ENCODE measurements at places on chromosomes 7 and 10.

GRCh38 chr10:70546584-70546983 is 56.0 kb downstream of the PRF1 start:
- no peak for DNase-seq

DNA sequence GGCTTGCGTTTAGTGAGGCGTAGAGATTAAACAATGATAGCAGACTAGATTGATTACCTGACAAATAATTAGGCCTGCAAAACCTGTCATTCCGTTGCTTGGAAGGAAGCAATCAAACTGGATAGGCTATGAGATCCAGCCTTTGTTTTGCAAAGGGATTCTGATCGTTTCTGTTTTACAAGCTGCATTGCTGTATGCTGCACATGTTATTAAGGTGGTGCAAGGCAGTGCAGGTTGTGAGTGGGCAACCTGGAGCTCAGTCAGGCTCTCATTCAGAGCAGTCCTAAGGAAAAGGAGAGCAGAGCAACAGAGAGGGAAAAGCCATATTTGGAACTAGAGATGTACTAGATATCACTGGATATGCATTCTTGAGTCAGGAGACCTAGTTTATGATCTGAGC is 6.9 kb upstream of the NOBOX start:
- DNase-seq: no peak

- no peak for DNase-seq
Observed at GRCh38 chr7:141659501-141659900, 42.5 kb downstream of the DENND11 start.

DNA sequence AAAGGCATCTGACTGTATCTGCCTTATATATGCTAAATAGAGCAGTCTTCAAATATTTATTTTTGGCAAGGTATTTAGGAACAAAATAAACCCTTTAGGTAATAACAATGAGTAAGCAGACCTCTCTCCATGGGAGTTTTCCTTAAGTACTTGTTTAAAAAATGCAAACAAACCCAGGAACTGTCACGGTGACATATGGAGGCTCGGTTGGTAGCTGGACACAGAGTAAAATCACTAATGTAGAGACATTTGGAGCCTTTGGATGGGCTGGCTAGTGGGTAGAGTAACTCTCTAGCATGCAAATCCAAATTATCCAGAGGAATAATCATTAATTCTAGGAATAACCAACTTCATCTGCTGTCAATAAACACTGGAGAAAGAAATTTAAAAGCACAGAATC is 71.6 kb upstream of the LAMB4 start:
- DNase-seq: no peak

DNA sequence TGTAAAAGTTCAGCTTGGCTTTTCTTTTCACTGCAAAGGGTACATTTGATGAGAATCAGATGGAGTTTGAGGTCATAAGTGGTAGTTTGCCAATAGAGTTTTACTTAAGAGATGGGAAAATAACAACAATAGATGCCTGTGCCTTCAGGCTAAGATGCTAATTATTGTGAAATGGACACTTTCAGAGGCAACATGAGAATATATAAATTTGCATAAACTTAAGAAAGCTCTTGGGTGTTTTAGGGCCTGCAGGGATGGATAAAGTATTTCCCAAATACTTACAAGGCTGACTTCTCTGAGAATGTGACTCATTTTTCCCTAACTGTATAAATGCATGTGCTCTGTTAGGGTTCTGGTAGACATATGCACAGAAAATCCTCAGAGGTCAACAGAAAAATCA is 200.3 kb upstream of the SVIL start:
- DNase-seq: no peak

GRCh38 chr10:99315853-99316252 is 13.3 kb upstream of the CNNM1 start:
- no peak for DNase-seq

DNA sequence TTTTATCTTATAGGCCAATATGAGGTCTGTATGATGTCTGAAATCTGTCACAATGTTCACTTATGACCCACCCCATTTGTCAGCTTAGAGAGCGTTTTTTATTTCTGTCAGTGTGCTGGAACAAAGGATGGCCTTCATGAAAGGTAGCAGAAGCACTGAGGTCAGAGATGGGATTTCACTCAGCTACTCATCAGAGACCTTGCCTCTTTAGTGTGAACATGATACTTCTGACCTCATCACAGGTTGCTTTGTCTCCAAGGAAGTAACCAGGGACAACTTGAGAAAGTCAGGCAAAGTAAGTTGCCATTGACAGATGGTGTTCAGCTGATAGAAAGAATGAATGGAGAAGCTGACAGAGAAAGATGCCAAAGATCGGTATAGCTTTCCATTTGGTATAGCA is 16.3 kb downstream of the YAE1 start:
- no peak for DNase-seq

DNA sequence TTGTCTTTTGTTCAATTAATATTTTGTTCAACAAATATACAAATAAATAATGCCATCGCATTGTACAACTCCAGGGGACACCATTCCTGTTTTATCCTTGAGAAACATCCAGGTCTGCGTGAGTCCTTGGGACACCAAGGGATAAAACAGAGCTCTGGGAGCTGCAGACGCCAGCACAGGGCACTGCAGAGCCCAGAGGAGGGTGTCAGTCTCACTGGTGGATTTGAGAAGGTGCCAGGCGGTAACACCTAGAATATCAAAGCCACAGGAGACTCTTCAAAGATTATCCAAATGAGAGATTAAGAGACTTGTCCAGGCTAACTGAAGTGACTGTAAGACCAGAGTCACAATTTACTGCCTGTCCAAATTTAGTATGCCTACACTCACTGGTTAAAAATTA is 55.3 kb downstream of the TEX36 start:
- DNase-seq: no peak

DNA sequence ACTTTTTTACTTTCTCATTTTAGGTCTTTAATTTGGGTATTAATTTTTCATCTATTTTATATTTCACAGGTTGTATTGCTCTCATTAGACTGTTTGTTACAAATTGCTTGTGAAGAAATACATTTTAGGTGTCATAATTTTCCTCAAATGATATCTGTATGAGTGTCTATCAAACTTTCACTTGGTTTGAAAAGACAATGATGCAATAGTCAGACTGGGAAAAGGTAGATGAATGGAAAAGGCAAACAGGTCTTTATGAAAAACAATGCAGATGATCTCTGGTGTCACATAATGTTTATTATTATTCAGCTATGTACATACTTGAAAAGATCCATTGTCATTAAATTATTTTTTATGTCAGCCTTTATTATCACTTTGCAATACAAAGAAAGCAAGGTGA is 80.2 kb downstream of the PTPRZ1 start:
- DNase-seq: no peak

- DNase-seq: no peak
Observed at GRCh38 chr10:34731885-34732701, 83.0 kb downstream of the PARD3 start.

GRCh38 chr10:126705131-126705530 is 34.6 kb upstream of the C10orf90 start:
- DNase-seq: no peak

DNA sequence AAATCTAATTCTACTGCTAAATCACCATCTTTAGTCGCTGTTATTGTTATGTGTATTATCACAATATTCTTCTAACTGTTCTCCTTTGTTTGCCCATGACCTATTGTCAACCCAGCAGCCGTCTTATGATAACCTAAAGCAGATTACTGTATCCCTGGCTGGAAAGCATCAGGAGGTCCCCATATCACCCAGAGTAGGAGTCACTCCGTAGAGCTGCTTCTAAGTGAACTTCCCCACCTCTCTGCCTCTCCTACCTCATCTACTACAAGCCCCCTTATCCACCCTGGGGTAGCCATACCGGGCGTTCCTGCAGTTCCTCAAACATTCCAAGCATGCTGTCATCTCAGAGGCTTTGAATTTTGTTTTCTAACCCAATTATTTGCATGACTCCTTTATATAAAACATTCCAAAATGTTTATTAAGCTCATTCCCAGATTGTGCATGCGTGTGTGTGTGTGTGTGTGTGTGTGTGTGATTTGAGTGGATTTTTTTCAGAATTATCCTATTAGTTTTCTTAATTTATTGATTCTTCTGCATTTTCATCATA is 39.7 kb downstream of the POU6F2 start:
- no peak for DNase-seq

DNA sequence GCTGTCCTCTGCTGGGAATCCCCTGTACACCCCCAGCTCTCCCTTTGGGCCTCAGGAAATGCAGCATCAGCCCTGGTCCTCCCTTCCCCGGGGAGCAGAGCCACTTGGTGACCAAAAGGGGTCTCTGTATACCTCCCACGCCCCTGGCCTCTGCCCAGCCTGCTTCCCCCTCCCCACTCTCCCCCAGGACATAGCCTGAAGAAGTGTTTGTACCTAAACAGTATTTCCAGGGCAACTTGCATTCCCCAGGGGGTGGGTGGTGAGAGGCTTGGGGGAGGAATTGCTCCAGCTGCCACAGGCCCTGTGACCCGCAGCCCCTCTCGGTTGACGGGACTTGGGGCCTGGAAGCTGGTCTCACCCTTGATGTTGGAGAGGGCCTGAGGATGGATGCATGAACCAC is 39.3 kb downstream of the TMEM270 start:
- no peak for DNase-seq

DNA sequence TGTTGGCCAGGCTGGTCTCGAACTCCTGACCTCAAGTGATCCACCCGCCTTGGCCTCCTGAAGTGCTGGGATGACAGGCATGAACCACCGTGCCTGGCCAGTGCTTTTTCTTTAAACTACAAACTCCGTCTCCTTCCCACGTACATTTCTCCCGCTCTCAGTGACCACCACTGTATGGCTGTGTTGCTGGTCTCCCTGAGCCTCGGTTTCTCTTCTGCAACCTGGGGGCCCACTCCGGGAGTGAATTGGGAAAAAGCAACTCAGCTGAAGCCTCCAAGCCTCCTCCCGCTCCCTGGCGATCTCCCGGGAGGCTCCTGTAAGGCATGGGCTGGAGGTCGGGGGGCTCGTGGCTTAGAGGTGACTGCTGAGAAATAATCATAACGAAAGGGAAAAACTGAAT is 136.3 kb downstream of the ELFN1 start:
- DNase-seq: no peak

DNA sequence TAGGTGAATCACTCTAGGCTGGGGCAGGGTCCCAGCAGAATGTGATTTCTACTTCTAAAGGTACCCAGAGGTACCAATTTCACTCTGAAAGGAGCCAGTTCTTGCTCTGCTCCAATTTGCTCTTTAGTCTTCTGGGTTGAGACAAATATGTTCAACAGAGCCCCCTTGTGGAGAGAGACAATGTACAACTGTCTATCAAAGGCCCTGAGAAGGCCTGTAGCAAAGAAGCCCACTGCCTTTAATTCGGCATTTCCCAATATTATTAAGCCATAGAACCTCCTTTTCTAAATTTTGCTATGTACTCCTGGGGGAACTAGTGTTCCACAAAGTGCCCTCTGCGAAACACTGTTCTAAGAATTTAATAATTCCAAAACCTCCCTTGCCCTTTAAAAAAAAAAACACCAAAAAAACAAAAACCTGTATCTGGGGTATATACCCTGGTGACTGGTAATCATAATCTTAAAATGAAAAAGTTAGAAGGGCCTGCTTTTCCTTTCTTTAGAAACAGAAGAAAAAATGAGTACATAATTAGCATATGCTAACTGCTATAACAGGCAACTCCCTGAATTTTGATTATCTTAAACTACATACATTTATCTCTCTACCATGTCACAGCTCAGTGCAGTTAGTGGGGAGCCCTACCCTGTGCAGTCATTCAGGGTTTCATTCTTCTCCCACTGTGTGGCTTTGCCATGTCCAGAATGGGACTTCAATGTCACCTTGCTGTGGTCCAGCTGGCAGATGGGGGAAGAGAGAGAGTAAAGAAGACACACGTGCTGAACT is 160.9 kb upstream of the BMPER start:
- DNase-seq: no peak

DNA sequence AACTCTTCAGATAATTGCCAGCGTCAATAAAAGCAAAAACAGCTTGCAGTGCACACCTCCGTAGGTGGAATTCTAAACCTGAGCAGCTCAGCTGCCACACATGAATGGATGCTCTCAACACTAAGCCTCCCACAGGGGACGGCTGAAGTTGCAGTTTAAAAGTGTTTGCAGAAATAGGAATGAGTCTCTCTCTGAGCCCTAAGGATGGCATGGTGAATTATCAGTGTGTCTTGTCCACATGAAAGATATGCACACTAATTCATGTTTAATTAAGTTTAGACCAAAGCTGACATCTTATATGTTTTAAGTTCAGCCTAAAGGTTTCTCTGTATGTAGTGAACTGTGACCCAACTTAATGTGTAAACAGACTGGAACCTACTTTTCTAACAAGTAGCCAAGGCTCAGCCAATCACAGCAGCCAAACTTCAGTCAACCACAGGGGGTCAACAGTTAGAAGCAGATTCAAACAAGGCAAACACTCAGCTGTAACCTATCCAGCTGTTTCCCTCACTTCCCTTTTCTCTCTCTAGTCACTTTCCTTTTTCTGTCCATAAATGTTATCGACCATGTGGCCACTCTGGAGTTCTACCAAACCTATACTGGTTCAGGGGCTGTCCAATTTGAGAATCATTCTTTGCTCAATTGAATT is 38.1 kb downstream of the CTTNBP2 start:
- no peak for DNase-seq

- DNase-seq: no peak
Observed at GRCh38 chr10:8726084-8726778, 671.7 kb downstream of the GATA3 start.
